Mammary epithelial cell (primary cell): ENCODE measurements at places on chromosomes 5 and 9.

DNA sequence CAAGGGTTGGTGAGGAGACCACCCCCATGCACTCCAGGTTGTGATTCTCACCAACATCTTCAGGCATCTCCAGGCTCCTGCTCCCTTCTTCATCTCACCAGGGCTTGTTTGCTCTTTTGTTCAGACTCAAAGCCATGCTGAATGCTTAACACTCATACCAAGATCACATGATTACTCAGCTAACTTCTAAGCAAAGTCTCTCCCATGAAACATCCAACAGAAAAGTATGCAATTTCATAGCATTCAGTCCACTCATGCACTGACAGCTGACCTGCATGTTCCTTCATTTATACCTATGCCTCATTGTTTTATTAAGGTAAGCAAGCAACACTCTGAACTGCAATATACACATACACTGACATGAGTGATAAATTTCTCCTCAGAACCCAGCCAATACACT is 69.0 kb downstream of the SHC3 start:
- peak; percentile 48 for DNase-seq

DNA sequence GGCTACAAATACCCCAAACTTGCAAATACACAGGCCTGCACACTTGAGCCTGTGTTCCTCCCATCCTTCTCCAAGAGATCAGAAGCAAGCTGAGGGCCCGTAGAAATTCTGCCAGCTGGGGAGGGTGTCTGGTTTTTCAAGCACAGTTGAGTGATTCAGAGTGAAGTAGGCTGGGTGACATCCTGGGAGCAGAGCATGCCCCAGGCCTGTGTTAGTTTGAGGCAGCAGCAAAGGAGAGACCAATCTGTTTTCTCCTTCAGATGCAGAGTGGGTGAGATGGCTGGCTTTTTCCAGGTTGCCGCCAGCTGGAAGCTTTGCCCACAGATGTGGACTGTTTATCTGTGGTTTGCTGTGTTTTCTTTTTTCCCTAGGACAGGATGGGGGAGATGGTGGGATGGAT is 63.1 kb downstream of the RCL1 start:
- peak; percentile 25 for DNase-seq

GRCh38 chr5:98905857-98906688 is 22.7 kb downstream of the CHD1 start:
- DNase-seq = peak; percentile 32

DNA sequence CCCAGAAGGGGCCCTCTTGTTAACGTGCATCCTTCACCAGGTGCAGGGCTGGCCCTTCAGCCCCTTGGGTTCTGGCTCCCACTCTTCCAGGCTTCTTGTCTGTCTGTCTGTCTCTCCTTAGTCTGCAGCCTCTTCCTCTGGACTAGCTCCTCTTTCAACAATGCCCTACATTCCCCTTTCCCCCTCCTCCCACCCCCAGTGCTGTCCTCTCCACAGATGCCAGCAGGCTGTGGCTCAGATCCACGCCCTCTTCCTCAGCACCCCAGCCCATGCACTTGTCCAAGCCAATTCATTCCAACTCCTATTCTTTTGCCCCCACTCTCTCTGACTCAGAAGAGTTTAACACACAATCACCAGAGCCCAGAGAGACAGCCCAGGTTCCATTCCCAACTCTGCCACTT is 45.2 kb upstream of the ALDH1B1 start:
- no peak for DNase-seq

GRCh38 chr9:137784046-137784445 is 93.5 kb upstream of the CACNA1B start:
- no peak for DNase-seq

DNA sequence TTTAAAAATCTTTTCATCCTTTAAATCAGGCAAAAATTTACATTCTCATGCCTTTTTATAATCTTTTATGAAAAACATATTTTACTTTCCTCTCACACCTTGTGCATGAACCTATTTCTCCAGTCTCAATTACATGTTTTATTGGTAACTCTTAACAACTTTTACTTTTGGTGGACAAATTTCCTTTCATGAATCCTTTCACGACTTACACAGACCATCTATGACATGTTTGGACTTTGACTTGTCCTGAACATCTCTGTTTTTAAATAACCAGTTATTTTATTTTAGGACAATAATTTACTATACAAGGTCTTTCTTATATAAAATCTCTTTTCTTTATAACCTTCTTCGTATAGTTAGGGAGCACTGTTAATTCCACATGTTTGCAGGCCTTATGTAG is 26.5 kb upstream of the MTMR12 start:
- DNase-seq = peak; percentile 33

DNA sequence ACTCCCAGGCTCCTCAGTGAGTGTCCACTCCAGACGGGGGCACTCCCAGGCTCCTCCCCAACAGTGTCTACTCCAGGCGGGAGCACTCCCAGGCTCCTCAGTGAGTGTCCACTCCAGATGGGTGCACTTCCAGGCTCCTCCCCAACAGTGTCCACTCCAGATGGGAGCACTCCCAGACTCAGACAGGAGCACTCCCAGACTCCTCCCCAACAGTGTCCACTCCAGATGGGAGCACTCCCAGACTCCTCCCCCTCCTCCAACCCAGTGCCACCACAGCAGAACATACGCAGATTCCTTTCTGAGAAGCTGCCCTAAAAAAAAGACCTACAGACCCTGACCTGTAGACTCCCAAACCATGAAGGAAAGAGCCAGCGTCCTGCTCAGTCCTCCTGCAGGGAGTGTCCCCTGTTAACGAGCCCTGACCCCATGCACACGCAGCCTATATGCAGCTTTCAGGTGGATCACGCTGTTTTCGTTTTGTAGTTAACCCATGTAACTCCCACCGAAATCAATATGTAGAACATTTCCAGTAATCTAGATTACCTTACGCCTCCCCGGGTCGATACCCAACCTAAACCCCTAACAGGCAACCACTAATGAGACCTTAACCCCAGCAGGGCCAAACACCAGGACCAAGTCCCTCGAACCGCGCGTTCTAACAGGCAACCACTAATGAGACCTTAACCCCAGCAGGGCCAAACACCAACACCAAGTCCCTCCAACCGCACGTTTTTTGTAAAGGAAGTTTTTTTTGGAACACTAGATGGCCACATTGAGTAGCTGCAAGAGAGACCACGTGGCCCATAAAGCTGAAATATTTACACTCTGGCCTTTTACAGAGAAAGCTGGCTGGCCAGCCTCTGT is 15.7 kb downstream of the PNPLA7 start:
- DNase-seq = peak; percentile 32

DNA sequence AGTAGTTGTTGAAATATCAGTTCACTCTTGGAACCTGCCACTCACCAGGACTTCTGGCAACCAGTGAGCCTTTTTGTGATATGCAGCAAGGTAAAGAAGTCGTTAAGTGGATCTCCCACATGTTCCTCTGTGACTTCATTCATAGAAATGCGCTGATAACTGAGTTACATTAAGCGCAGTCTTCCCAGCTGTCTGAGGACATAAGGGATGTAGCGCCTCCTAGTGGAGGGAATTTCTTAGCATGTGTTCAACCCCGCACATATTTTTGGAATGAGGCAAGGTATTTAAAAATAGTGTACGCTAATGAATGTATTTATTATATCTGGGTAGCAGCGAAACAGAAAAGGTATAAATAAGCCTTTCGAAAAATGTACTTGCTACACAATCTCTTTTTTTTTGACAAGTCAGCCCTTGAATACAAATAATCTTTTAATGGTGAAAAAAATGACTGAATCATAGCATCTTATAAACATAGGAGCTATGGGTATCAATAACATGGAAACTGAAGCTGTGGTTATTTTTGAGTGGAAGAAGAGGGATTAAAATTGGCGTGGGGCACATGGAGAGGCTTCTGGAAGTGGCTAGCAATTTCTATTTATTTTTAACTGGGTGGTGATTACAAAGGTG is 38.0 kb downstream of the PALM2AKAP2 start:
- peak; percentile 87 for DNase-seq

DNA sequence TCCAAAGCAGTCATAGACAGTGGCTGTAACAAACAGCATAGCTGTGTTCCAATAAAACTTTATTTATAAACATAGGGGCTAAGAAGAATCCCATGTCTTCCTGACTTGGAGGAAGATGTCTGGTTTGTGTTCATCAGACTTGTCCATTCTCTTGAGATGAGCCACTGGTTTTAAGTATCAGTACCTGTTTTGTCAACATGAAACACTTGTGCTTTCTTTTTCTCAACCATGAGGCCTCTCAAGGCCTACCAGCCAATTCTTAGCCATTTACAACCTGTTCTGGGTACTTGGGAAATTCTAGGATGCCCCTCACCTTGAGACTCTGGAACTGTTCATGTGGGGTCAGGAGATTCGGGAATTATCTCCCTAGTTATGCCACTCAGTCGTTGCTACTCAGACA is 154.3 kb upstream of the PPP1R2B start:
- DNase-seq = no peak

GRCh38 chr9:570187-570586 is 271.3 kb upstream of the DMRT1 start:
- DNase-seq = no peak
